ENCODE measurements at places on chromosomes 11 and 22. TPM values are rescaled to one million over a fixed set of nuclear protein-coding genes. Genes with fewer than 3 reads are reported as not detected.

The MAML2 gene
- 27.1 TPM for total RNA-seq

The MB gene
- not detected for total RNA-seq

The OR51B5 gene
- total RNA-seq, result not detected

The VSIG2 gene
- 0.18 TPM for total RNA-seq

The CARD10 gene
- total RNA-seq, result 22.6 TPM

The NRXN2 gene
- total RNA-seq, result 0.17 TPM

The LUZP2 gene
- total RNA-seq, result 1.8 TPM

The CNTF gene
- 1.4 TPM for total RNA-seq

The NCF4 gene
- total RNA-seq, result not detected

The GPR83 gene
- total RNA-seq, result 0.14 TPM

DNA sequence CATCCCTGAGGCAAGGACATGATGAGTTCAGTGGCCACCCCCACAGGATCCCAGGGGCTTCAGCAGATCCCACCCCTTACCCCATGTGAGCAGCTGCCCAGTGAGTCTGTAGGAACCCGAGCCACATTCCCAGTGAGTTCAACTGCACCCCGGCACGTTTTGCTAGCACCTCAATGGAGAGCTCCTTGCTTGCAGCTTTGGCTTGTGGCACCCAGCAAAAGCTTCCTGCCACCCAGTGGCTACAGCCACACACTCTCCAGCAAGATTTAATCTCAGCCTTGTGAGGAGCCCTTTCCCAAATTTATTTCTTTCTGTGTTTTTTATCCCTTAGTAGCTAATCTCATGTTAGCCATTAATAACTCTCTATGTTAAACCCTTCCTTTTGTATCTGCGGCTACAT lies 4.0 kb downstream of the SAA1 start:
- DNase-seq, result no peak

DNA sequence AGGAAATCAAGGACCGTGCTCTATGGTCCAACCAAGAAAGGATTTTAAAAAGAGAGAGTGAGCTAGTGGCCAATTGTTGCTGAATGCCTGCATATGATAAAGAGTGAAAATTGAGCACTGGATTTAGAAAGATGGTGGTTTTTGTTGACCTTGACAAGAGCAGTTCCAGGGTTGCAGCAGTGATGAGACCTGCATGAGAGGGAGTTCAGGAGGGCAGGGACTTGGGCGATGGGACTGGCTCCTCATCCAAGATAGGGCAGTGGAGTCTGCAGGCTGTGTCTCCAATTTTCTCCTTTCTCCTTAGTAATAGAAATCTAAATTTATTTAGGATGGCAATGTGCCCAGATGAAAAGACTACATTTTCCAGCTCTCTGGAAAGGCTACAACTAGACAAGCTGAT lies 94.0 kb upstream of the B3GAT1 start:
- no peak for DNase-seq

GRCh38 chr11:13440100-13440855 lies 22.7 kb downstream of the BTBD10 start:
- DNase-seq, result peak; percentile 93

DNA sequence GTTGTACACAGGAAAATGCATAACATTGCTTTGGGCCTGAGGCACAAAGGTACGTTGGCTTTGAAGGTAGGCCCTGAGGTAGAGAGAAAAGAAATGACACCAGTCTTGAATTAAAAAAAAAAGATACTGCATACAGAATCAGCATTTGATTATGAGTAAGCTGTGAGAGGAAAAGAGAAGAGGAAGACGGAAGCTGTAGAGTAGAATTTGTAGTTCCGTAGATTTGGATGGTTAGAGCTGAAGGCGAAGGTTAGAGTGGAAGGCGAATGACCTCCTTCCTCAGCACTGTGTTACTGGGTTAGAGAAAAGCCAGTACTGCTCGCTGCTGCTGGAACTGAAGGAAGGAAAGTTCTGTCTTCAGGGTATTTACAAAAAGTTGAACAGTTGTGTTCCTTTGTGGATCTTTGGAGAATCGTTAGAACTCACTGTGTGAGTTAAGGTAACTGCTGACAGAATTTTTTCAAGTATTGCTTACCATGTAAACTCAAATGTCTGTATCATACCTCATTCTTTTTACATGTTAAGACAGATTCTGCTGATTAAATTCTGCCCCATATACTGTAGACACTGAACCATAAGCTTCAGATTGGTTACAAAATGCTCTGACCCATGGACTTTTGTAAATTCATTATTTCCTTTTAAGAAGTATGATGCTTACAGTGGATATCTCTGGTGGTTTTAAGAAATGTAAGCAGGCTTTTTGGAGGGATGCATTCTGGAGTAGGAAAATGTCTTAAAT lies 50.2 kb downstream of the MCAM start:
- no peak for DNase-seq

DNA sequence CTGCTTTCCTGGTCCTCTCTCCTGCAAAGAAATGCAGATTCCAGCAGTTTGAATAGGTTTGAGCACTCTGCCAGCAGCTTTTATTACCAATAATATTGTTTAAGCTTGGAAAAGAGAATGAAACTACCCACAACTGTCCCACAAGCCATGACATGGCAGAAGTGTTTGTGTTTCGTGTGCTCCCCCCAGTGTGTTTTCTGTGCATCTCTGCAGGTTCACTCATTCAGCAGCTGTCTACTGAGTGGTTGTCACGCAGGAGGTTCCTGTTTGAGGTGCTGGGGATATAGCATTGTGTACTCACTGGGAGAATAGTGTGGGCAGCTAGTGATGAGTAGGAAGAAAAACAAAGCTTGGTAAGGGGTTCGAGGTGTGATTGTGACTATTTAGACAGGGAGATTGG lies 55.3 kb upstream of the SUSD2 start:
- no peak for DNase-seq

- peak; percentile 59 for DNase-seq
These were observed 3.0 kb downstream of the INPPL1 start for GRCh38 chr11:72227316-72228228.

GRCh38 chr11:130442737-130443136 lies 5.7 kb upstream of the ADAMTS15 start:
- DNase-seq, result peak; percentile 36

- no peak for DNase-seq
These were observed 38.6 kb upstream of the PRR5 start for GRCh38 chr22:44663256-44663999.

GRCh38 chr11:120144501-120144900 lies 6.6 kb upstream of the TRIM29 start:
- no peak for DNase-seq

DNA sequence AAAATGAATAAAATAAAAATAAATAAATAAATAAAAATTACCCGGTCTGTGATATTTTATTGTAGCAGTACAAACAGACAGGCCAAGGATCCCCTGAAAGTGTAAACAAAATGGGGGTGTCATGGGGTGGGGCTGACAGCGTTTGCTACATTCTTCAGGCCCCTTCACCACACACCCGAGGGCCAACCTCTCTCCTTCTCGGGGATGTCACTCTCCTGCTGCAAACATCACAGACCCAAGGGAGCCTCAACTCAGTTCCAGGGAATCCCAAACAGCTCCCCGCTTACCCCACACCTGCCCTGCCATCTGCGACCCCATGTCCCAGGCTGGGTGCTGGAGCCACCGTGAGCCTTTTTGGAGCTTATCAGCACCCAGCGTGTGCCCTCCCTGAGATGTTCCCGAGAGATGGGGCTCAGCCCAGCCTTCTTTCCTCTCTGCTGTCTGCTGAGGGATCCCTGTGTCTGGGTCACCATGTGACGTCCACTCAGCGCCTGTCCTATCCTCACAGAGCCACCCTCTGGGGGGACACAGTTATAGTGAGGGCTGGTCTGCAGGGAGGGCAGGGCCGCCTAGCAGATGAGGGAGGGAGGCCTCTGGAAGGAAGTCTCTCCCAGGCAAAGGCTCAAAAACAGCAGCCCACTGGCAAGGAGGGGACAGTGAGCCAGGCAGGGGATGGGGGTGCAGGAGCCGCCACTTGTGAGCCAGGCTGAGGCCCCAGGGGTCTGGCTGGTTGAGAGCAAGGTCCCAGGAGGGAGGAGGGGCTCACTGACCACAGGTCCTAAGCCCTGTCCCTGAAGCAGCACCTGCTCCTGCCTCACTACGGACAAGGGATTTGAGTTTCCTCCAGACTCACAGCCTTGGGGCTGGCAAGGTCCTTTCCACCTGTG lies 1041.6 kb downstream of the BRD1 start:
- no peak for DNase-seq

- no peak for DNase-seq
These were observed 43.9 kb downstream of the C11orf91 start for GRCh38 chr11:33656768-33657167.

DNA sequence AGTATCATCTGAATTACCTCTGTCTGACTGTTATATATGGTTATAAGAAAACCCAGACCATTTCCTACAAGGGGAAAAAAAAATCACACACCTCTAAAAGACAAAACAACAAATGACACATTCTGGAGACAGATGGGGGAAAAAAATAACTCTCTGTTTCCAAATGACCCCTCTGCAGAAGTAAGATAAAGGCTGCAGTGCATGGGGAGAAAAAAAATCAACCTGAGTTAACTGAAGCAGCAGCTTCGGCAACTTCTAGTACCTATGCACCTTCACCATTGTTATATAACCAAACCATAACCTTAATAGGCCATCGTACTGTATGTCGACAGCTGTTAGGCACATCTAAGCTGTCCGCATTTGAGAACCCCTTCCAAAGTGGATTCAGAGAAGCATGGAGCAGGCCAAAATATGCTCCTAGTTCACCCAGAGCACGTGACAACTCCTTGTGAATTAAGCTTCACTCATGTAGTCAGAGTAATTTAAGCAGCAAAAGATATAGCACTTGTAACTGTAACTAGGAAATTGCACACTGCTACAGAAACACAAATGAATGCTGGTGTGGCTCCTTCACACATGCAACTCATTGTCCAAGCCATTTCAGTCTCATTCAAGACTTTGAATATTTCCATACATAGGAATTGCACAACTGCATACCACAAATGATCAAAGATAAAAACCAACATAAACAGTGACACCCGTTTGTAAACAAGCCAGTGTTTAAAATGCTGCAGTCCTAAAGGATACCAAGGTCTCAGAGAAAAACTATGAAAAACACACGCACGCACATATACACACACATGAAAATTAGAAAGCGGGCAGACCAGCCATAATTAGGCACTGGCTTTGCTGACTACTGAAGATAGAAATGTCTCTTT lies 2.7 kb downstream of the SIK3 start:
- DNase-seq, result peak; percentile 26

DNA sequence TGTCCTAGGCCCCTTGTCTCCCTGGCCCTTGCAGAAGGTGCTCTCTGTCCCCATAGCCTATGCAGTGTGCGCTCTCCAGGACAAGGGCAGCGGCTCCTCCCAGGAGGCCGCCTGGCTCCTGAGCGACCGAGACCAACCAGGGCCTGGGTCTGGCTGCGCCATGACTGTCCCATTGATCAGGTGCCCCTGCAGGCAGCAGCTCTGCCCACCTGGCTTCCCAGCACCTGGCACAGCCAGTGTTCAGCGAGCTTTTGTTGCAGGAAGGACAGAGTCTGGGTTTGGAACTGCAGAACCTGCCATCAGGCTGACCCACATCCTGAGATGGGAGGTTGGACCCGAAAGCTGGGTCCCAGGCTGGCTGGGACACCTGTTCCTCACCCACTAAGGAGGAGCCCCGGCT lies 1001.1 kb downstream of the BRD1 start:
- DNase-seq, result no peak

DNA sequence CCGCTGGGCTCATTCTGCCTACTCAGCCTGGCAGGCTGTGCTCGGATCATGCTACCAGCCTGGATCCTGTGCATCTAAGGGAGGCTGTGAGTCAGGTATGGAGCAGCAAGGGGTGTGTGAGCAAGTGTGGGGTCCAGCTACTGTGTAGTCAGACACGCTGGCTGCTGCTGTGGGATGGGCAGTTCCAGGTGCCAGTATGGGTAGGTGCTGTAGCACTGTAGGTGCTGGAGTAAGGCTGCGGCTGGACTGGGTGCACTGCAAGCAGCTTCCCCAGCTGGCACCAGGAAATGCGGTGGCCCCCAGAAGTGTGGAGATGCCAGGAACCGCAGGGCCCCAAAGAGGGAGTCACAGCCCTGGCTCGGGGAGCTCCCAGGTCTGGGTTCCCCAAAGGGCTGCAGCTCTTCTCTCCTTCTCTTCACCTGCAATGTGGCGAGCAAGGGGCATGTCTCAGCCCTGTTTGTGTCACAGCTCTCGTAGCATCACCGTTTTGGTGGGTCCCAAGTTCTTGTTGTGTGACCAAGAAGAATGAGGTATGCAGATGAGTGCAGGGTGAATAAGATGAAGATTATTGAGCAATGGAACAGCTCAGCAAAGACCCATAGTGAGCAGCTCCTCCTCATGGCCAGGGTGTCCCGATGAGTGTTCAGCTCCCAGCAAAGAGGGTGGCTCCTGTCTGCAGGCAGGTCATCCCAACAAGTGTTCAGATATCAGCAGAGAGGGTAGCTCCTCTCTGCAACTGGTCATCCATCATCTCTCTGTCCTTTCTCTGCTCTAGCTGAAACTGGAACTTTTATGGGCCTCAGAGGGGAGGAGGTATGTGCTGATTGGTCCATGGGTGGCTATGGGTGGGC lies 462.9 kb downstream of the TBC1D22A start:
- no peak for DNase-seq

- DNase-seq, result peak; percentile 52
These were observed 148.1 kb downstream of the WNT7B start for GRCh38 chr22:45828841-45829240.

DNA sequence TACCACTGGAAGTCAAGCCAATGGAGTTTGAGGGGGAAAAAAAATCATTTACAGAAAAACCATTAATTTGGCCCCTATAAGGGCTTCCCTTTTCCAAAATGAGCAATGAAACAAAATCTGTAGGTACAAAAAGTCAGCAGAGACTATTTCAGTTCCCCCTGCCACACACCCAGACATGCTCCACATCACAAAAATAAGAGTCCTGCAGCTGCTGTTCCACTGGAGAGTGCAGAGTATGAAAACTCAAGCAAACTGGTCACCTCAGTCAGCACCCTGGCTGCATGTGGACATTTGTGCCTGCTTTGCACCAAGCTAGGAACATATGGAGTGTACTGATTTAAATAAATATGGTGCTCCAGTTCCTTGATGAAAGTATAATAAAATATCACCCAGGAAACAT lies 15.1 kb downstream of the POU2AF1 start:
- DNase-seq, result no peak

DNA sequence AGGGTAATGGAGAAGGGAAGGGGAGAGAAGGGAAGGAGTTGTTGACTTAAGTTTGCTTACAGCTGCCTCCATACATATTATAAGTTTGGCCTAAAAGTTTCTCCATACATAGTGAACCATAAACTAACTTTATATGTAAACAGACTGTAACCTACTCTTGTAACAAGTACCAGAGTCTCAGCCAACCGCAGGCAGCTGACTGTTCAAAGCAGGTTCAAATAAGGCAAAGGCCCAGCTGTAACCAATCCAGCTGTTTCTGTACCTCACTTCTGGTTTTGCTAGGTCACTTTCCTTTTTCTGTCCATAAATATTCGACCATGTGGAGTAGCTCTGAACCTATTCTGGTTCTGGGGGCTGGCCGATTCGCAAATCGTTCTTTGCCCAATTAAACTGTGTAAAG lies 591.2 kb downstream of the INSC start:
- DNase-seq, result no peak

GRCh38 chr11:19557720-19558140 lies 154.9 kb upstream of the NAV2 start:
- peak; percentile 23 for DNase-seq

Data from astrocyte (in vitro differentiated cells and primary cell).